Spinal cord (tissue), 10 donors: ENCODE measurements at places on chromosomes 6 and 20. TPM values are rescaled to one million over a fixed set of nuclear protein-coding genes. Genes with fewer than 3 reads are reported as not detected.
A peak's percentile ranks its signal among the peaks of the same experiment; 100 is the strongest.

Gene CCDC170
- total RNA-seq: 13.1 TPM

Gene RGS17
- 8.9 TPM for total RNA-seq

Gene IMPG1
- total RNA-seq: 0.11 TPM

- no peak for DNase-seq
- H3K4me1 ChIP-seq: no peaks in the 10 kb centered on the region
- no peak overlapping the region for H3K27ac ChIP-seq
- H3K4me3 ChIP-seq: no peak overlapping the region
- no peaks in the 10 kb centered on the region for H3K36me3 ChIP-seq
- H3K27me3 ChIP-seq: no peaks in the 10 kb centered on the region
These were observed 310.4 kb upstream of the MOCS1 start for GRCh38 chr6:40244699-40245098.

DNA sequence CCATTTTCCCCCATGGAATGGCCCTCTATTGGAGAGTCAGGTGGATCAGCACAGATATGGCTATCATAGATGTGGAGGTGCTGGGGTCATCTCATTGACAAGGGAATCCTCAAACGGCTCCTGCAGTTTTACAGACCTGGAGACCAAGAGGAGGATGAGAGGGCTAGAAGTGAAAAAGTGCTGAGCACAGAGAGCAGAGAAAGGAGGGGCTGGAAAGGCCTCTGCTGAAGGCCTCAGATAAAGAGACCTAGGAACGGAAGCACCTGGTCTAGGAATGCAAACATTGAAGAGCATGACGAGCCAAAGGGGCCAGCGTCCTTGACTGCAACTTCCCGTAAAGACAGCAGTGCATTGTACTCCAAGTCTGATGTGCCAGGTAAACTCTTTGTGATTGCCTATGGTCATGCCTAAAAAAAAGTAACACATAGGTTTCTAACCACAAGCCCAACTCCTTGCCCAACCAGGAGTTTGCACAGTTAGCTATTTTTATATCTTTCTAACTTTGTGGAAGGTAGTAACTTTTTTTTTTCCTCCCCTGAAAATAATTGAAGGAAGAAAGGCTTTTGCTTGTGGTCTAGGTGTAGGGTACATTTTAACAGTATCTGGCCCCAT, 15.2 kb downstream of the RSPH4A start:
- no peak overlapping the region for H3K4me3 ChIP-seq
- peaks cover 15% of the 10 kb centered on the region for H3K36me3 ChIP-seq
- DNase-seq: no peak
- no peaks in the 10 kb centered on the region for H3K27me3 ChIP-seq
- H3K27ac ChIP-seq: no peak overlapping the region
- no peaks in the 10 kb centered on the region for H3K4me1 ChIP-seq

GRCh38 chr6:156808287-156808686, 31.1 kb downstream of the ARID1B start:
- no peaks in the 10 kb centered on the region for H3K27me3 ChIP-seq
- no peak overlapping the region for H3K27ac ChIP-seq
- DNase-seq: peak; percentile 35
- no peak overlapping the region for H3K4me3 ChIP-seq
- peaks cover 8% of the 10 kb centered on the region for H3K4me1 ChIP-seq

- H3K36me3 ChIP-seq: no peaks in the 10 kb centered on the region
- peak; percentile 68 for DNase-seq
- H3K27ac ChIP-seq: no peak overlapping the region
- H3K4me3 ChIP-seq: no peak overlapping the region
These were observed 56.2 kb upstream of the EDN1 start for GRCh38 chr6:12233693-12234571.

DNA sequence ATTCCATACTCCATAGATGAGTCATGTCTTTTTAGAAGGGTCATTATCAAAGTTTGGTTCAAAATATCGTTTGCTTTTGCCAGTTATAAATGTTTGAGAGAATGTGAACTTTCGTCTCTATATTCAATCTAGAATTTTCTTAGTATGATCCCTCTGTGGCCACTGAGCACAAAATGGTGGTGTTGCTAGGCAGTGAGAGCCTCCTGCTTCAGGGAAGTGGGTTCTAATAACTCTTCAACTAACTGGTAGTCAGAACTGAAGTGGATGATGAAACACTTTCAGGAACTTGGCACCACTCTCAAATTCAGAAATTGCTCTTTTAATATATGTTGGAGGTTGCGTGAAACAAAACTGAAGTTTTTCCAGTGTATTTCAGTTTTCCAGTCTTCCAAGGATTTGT, 125.0 kb upstream of the DOK5 start:
- no peaks in the 10 kb centered on the region for H3K27me3 ChIP-seq
- H3K27ac ChIP-seq: no peak overlapping the region
- no peaks in the 10 kb centered on the region for H3K36me3 ChIP-seq
